Amniotic epithelial cell (primary cell): ENCODE measurements at places on chromosomes 1 and 21.
A peak's percentile ranks its signal among the peaks of the same experiment; 100 is the strongest.

- peak; percentile 48 for DNase-seq
Measured at GRCh38 chr1:153790313-153790965, 15.2 kb downstream of the SLC27A3 start.

DNA sequence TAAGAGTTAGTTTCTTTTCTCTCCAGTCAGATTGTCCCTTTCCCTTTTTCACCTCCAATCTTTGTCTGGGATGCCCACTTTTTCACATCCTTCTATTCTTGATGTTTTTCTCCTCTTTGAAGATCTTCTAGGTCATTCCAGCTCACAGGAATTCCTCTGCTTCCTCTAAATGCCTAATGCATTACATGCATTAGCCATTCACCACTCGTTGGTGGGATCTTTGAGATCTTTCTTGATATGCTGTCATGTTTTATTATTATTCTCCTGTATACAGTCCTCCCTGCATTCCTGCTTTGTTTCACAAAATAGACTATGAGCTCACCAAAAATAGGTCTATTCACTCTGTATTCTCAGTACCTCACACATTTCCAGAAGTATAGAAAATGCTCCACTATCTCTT, 129.0 kb downstream of the LYPLAL1 start:
- DNase-seq, result peak; percentile 41

DNA sequence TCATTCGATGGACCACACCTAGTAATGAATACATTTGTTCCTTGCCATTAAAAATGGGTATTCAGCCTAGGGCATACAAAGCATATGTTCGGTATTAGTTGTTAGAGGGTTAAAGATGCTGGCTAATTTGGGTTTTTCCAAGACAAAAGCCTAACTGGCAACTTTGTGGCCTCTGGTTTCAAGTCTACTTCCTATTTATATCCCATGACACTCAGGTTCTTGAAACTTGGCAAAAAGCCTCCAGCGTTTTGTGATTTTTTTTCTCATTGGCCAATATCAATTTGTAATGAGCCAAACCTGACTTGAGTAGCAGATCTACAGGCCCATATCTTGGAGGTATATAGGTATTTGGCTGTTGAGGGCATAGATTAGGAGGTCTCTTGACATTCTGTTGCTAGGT, 75.3 kb downstream of the C1orf21 start:
- no peak for DNase-seq

GRCh38 chr1:20178634-20179370, 7.1 kb upstream of the UBXN10 start:
- DNase-seq, result no peak

DNA sequence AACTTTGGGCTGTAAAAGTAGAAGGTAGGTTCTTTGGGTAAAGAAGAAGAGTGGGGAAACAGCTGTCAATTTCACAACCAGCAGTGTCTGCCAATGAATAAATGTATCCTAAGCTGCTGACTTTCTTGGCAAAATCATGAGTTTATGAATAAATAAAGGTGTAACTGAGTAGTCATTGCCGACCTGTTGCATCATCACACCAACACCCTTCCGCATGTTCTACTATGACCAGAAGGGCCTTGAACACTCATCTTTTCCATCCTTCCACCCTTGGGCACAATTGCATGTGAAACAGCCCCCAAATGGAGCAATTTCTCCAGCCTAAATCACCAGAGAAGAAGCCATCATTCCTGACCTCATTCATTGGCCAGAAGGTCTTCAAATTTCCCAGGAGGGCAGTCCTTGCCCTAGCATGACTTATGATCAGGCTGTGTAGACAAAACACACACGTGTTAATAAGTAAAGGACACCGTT, 31.2 kb upstream of the QSOX1 start:
- peak; percentile 78 for DNase-seq

DNA sequence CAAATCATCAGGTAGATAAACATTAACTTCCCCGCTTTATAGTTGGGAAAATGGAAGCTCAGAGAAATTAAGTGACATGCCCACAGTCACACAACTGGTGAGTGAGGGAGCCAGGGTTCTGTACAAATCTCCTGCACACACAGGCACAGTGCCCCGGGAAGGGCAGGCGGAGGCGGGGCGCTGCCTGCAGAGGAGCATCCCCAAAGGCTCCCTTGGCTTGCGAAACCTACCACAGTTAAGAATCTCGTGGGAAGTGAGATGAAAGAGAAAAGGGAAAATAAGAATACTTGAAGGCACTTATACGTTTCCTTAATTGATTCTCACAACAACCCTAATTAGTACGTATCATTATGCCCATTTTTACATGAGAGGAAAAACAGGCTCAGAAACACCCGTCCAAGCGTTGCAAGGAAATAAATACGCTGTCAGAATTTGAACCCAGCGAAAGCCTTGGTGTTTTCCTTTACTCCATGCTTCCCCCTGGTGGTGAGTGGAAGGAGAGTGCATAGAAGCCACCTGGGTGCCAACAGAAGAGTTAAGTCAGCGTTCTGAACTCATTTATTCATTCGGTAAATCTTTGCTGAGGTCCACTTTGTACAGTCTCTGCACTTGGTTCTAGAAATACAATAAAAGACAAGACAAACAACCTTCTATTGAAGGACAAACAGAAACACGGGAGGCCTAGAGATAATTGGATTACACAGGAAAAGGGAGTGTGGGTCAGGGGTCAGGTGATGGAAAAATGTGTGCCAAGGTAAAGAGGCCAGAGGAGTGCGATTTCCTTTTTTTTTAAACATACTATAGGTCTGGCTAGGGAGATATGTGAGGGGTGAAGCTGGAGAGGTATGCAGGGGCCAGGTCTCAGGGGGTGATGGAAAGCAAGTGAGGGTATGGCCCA, 28.4 kb downstream of the ACP6 start:
- DNase-seq, result peak; percentile 44

- no peak for DNase-seq
Measured at GRCh38 chr1:26470878-26471497, 1.3 kb upstream of the HMGN2 start.

DNA sequence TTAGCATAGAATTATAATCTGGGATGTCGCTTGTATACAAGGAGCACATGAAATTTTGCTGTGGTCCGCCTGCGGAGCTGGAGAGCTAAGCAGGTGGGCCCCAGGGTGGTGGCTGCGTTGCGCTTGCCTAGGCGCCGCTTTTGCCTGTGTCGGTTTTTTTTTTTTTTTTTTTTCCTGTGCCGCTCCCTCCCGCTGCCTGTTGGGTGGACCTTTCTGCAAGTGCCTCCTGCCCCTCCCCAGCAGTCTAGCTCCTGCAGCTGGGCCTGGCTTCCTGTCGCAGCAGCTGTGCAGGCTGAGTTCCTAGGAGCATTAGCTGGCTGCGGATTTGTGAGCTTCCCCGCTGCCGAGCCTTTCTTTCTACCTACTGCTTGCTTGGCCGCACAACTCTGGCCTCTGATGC, 20.6 kb downstream of the PYHIN1 start:
- DNase-seq, result no peak

GRCh38 chr1:154714638-154715037, 106.7 kb upstream of the ADAR start:
- DNase-seq, result peak; percentile 43

DNA sequence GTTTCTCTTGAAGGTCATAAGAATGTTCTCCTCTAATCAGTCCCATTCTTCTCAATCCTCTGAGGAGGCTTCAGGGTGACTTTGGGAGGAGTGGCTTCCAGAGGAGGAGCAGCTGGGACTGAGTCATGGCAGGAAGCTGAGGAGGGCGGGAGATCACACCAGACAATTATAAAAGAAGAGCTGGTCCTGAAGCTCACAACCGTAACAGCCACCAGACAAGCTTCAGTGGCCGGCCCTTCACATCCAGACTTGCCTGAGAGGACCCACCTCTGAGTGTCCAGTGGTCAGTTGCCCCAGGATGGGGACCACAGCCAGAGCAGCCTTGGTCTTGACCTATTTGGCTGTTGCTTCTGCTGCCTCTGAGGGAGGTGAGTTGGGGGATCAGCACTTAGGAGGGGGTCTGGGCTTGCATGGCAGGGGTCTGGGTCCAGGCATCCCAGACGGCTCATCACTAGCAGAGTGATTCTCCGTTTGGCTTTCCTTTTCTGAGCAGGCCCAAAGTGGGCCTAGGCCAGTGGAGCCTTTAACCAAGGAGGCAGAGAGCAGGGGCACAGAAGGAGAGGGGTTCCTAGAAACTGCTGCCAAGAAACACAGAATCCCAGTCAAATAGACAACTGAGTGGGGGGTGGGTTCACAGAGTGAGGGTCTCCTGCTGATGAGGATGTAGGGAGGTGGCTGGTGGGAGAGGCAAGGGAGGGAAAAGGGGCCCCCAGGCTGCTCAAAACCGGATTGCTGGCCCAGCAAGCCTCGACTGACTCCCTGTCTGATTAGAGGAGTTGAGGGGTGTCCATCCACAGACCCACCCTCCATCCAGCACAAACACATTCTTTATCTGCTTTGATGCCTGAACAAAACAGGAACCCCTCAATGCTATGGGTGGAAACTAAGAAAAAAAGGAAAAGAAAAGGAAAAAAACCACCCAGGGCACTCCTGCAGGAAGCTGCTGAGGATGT, at the start of gene ECM1:
ECM1 (plus strand) TSS at position 198 of the 953 bp plus-strand sequence; CDS start at position 299, 101 bp downstream.
- peak; percentile 64 for DNase-seq

DNA sequence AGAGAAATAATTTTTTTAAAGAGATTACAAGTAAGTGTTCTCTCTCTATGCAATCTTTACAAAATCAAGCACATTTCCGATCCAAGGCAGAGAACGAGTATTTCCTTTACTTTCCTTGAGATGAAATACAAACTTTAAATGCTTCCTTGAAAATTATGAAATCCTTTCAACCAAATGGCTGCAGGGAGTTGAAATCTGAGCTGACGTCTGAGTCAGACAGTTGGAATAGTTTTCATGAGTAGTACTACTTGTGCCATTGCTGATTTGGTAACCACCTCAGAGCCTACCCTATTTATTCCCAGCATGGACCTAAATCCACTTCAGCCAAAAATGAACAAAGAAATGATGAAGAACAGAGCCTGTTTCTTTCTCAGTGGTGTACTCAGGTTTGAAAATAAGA, 183.6 kb downstream of the GIPC2 start:
- peak; percentile 96 for DNase-seq

- no peak for DNase-seq
Measured at GRCh38 chr1:43985984-43986595, 5.3 kb upstream of the CCDC24 start.

DNA sequence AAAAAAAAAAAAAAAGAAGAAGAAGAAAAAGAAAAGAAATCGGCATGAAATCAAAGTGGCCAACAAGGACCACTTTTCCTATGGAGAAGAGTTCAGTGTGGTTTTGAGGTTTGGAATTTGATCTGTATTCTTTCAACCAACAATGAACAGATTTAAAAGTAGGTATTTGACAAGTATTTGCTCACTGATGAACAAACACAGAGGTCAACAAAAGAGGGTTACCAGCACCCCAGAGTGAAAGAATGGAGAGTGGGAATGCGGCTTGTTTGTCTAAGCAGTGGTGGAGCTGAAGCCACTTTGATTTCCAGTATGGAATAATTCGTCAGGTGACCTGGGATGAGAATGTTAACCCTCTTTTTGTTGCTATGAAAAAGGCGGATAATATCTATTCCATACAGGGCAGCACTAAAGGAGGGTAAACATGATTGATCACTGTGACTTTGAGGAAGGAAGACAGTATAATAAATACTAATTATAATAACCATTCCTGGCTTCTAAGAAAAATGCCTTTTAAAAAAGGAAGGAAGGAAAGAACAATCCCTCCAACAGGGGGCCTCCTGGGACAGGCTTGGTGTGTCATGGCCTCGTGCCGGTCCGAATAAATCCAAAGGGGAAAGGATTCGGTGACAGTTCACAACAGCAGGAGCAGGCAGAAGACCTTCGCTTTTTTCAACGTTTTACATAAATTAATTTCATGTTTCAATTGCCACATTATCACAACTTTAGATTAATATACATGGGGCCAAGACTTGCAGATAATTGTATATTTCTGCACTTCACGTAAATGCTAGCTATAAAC, 37.2 kb upstream of the SIM2 start:
- peak; percentile 40 for DNase-seq

DNA sequence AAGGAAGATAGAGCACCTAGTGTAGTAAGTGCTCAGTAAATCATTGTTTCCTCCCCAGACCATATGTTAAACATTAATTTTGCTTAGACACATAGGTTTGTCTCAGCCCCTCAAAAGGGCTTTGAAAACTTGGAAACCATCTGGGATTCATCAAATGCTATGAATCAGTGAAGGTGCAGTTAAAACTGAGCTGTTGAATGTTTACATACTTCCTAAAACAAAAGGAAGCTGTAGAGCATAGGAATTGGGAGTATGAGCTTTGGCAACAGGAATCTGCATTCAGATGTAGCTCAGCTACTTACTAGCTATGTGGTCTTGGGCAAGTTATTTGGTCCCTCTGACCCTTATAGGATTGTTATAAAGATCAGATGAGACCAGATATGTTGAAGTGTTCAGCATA, 18.7 kb upstream of the PODN start:
- peak; percentile 78 for DNase-seq

DNA sequence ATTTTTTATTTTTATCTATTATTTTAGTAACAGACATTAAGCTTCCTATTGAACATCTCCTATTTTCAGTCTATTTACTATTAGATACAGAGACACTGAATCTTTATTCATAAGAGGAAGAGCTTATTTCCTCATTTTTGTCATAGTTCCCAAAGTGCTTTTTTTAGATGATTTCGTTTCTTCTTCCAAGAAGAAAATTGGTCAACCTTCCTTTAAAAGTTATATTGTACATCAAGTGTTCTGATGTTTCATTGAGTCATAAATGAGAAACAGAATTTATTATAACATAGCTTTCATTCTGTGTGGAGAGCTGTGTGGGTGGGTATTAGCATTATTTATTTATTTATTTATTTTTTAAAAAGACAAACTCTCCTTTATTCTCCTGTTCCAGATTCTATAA, 50.6 kb upstream of the BACH1 start:
- peak; percentile 32 for DNase-seq

DNA sequence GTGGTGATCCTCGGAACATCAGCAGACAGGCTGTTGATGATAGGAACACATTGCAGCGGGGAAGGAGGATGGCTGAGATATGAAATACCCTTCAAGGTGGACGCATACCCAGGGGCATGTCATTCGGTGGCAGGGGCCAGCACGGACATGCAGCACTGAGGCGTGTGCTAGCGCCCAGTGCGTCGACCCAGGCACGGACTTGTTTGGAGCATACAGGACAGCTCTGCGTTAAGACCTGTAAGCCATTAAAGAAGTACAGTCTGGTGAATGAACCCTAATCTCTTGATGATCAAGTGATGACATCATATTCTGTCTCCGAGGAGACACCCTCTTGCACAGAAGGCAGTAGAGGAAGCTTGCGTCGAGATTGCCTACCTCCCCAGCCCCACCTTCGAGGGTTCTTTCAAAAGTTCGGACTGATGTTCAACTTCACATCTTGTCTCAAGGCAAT, 63.6 kb upstream of the KIF26B start:
- peak; percentile 62 for DNase-seq

- DNase-seq, result no peak
Measured at GRCh38 chr1:22133247-22133930, 9.5 kb downstream of the WNT4 start.

DNA sequence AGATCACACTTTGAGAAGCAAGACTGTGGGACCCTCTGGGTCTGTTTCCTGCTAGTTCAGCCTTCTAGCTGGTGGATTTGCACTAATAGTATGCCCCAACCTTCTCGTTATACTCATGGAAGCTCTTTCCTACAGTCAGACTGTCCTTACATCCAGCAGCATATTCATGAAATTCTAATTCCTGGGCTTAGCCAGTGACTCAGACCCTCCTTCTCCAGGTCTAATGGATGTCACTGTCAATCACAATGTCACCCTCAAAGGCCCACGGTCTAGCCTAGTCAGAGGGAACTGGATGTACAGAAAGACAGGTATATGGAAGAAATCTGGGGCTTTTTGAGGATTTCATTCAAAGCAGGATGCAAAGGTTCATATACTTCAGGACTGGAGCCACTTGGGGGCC, 72.4 kb downstream of the KCNJ15 start:
- no peak for DNase-seq
